B cell (primary cell): ENCODE measurements at places on chromosomes 3 and 15. TPM values are rescaled to one million over a fixed set of nuclear protein-coding genes. Genes with fewer than 3 reads are reported as not detected.

Gene MNS1
- total RNA-seq = 0.83 TPM in 1 of 2 replicates, not detected in the other

Gene CCR3
- total RNA-seq = not detected in 2 replicates

Gene GOLGA6L10
- 1.1 and 2.1 TPM in 2 replicates for total RNA-seq

Gene GPR149
- not detected in 2 replicates for total RNA-seq

Gene CTDSPL2
- total RNA-seq = 79.5 and 84.1 TPM in 2 replicates
